Non-pigmented ciliary epithelial cell (primary cell): ENCODE measurements at places on chromosomes 6 and 20.

GRCh38 chr6:105300090-105300489 is 102.8 kb downstream of the PREP start:
- DNase-seq, result no peak

GRCh38 chr6:127486934-127487333 is 27.7 kb upstream of the KIAA0408 start:
- DNase-seq, result no peak

DNA sequence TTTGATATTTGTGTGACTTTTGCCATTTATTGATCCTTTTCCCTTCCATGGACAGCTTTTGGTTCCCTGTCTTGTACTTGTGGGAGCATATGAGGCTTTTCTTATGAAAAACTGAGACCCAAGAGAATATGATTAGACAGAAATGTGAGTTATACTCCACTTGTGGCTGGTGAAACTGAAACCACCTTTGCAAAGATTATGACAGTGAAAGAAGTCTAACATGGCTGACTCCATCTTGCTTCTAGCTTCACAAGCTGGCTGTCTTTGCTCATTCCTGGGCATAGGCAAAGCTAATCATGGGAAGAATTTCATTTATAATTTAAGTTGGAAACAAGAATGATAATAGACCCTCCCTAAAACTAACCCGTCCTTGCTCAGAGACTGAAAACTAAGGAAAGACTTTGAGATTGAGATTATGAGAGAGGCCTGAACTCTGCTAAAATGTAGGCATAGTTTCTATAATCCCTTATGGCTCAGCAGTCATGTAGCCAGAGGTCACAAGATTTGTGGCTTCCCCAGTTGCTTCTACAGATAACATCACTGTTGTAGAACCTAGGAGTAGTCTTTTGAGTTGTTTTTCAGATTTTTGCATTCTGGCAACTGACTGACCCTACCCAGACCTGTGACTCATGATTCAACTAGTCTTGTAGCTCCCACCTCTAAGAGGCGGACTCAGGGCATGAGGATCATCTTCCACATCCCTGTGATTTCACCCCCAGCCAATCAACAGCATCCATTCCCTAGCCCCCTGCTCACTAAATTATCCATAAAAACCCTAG is 50.9 kb upstream of the CD2AP start:
- no peak for DNase-seq

DNA sequence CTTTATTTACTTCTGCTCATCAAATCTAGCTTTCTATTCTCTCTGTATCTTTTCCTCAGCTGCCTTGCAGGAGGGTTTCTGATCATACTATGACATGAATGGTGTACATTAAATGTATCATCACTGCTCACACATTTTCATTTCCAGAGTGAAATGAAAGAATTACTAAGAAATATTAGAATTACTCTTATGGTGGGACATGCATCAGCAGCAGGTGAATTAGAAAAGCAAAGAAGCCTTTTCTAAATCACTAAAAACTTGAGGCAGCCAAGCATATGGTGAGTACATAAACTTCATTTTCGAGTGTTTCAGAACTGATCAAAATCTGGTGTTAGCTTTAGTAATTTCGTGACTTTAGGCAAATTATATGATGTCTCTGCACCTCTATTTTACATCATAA is 23.6 kb downstream of the IL17A start:
- no peak for DNase-seq

GRCh38 chr6:41470029-41470330 is 76.2 kb upstream of the FOXP4 start:
- no peak for DNase-seq

DNA sequence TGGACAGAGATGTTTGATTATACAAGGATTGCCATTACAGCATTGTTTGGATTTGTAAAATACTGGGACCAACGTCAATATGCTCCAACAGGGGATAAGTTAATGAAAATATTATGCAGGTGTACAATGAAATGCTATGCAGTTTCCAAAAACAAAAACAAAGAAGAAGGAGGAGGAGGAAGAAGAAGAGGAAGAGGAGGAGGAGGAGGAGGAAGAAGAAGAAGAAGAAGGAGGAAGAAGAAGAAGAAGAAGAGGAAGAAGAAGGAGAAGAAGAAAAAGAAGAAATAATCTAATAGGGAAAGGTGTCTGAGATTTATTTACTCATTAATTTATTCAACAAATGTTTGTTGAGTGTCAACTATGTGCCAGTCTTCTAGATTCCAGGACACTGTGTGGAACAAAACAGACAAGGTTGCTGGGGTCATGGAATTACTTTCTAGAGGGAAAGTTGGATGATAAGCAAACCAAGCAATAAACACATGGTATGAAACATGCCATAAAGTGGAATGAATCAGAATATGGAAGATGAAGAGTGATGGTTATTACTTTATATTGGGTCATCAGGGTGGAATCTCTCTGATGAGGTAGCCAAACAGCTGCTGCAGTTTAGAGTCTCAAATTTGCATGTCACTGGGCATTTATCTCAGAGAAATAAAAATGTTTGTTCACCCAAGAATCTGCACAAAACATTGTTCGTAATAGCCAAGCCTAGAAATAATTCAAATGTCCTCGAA is 6.3 kb upstream of the TRIM27 start:
- no peak for DNase-seq

GRCh38 chr6:110979565-110980101 is 2.2 kb upstream of the RPF2 start:
- DNase-seq, result no peak

GRCh38 chr20:11090751-11091150 is 417.0 kb upstream of the JAG1 start:
- no peak for DNase-seq
